Stimulated activated CD4-positive, alpha-beta T cell treated with anti-CD3 and anti-CD28 coated beads, Interleukin-4, amount 100 ng/mL, for 4 hours (primary cell): ENCODE measurements at places on chromosomes 2 and 18.
A peak's percentile ranks its signal among the peaks of the same experiment; 100 is the strongest.

- DNase-seq: no peak
Observed at GRCh38 chr2:10305254-10305635, 2.5 kb downstream of the HPCAL1 start.

DNA sequence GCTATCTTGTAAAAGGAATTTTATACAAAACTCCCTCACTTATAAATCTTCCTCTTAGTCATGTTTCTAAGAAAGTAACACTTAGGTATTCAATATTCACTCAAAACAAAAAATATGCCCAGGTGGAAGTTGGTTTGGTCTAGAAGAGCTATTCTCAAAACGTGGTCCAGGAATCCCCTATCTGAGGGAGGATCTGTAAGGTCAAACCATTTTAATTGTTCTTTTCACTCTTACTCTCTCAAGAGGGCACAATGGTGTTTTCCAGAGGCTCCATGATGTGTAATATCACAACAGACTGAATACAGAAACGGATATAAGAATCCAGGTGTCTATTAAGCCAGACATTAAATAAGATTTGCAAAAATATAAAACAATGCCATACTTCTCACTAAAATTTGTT, 9.9 kb downstream of the MOB1A start:
- no peak for DNase-seq

- DNase-seq: no peak
Observed at GRCh38 chr2:63866009-63866709, 24.5 kb downstream of the UGP2 start.

- no peak for DNase-seq
Observed at GRCh38 chr18:13185675-13186198, 32.8 kb upstream of the LDLRAD4 start.

GRCh38 chr2:75928093-75928492, 217.4 kb upstream of the GCFC2 start:
- DNase-seq: no peak

DNA sequence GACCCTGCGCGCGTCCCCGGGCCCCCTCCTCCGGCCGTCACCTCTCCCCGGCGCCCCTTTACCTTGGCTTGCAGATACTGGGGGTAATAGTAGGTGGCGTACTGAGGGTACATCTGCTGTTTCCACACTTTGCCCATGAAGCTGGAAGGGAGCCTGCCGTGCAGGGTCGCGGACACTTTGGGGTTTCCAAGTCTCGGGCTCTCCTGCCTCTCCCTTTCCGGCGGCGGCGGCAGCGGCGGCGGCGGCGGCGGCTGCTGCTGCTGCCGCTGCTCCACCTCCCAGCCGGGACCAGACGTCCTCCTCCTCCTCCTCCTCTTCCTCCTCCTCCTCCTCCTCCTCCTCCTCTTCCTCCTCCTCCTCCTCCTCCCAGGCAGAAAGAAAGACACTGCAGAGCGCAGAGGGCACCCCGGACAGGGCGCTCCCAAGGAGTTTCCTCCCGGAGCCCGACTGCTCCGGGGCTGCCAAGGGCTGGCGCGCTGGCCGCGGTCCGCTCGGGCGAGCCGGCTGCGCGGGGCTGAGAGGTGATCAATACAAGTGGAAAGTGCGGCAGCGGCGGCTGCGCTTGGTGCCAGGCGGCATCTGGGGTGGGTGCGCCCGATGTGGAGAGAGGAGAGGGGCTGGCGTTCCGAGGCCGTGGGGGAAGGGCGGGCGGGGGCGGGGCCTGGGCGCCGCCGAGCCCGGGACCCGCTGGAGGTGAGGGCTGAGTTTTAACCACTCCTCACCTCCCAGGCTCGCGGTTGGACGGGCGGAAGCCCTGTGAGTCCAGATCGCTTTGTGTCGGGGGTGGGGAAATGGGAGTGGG, at the start of gene RBMS1:
TSS of gene RBMS1 (minus strand) at position 581 of the 802 bp plus-strand sequence. CDS start at position 137, 444 bp downstream.
- peak; percentile 51 for DNase-seq

- DNase-seq: no peak
Observed at GRCh38 chr18:3360211-3360610, 89.8 kb upstream of the TGIF1 start.

DNA sequence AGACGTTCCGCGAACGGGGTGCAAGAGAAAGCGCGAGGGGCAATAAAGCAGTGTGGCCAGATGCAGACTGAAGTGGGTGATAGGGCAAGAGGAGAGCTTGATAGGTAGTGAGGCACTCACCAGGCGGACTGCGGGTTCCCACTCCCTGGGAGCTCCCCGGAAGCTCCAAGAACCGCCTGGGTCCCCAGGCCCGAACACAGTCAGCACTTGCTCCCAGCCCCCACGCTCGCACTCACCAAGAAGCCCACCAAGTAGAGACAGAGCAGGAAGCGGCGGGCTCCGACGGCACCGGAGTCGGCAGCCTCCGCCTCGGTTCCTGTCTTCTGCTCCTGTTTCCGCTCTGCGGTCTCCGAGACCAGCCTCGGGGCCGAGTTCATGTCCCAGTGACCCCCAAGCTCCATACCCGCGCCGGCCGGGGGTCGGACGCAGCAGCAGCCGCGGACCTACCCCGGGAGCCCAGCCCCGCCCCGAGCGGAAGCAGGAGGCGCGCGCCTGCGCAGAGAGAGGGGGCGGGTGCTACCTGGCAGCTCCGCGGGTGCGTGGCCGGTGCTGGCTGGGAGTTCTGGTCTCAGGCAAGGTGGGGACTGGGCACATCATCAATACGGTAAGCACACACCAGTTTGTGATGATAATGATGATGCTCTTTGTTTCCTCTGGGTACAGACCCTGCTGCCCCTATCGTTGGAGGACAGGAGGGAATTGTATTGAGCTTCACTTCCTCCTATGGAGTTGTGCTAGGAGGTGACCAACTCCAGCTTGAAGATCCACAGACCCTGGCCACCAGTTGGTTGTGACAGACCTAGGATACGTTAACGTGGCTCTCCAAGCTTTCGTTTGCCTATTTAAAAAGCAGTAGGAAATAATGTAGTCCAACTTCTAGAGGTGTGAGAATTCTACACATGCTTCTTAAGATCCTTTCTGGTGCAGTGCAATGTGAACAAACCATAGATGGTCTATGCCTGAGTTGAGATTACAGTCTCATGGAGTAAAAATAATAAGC, 25.1 kb upstream of the TMEM182 start:
- peak; percentile 93 for DNase-seq

GRCh38 chr18:68427951-68428401, 286.9 kb downstream of the TMX3 start:
- no peak for DNase-seq
